ENCODE measurements at places on chromosomes 2 and 18.

- DNase-seq: no peak
Measured at GRCh38 chr2:218824004-218824403, 7.6 kb downstream of the PRKAG3 start.

DNA sequence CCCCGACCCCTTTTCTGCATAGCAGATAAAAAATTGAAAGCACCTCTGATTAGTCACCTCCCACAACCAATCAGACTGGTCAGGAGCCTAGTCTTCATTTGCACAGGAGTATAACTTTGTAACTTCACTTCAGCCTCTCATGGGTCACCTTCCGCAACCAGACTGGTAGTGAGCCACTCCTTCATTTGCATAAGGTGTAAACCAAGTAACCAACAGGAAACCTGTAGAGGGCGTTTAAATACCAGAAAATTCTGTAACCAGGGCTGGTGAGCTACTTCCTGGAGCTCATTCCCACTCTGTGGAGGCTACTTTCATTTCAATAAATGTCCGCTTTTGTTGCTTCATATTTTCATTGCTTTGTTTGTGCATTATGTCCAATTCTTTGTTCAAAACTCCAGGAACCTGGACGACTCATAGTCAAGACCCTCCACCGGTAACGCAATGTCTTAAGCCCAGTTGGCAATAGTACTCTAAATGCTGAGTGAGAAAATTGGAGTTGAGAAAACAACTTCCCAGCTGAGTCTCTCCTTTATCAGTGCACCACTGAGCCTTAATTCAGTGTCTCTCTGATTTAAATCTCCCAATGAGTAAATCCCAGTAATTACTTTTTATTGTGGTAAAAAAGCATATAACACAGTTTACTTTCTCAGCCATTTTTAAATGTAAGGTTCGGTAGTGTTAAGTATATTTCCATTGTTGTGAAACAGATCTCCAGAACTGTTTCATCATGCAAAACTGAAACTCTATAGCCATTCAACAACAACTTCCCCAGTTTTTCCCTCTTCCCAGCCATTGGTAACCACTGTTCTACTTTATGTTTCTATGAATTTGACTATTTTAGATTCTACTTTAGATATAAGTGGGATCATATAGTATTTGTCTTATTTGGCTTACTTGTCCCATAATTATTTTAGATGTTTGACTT, 392.7 kb upstream of the SLC8A1 start:
- no peak for DNase-seq

DNA sequence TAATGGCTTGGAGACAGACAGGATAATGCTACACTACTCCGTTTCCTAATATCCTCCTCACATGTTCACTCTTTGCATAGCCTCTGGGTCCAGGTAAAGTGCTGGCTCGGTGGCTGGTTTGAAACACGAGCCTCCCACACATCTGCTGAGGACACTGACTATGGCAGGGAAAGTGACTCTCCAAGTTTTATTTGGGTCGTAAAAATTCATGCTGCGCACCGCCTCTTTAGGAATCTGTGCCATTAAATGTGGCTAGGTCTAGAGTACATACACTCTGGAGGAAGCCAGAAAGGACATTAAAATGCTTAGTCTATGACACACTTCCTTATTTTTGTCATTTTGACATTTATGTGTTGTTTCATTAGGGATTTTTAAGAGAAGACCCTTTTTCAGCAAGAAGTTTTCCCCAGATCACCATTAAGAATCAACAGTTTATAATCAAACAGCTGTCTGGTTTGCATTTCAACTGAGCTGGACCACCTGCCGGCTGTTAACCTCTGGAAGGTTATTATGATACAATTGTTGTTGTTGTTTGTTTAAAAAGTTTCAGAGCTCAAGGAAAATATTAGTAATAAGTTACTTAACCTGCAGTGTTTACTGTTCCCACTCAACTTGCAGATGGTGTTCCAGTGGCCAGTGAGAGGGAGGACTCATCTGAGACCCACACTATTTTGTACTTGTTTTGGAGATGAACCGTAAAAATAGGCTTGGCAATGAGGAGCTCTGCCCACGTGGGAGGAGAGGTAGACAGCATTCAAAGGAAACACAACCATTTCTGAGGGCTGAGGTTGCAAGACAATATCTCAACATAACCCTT, 443.3 kb upstream of the MEIS1 start:
- no peak for DNase-seq

- DNase-seq: no peak
Measured at GRCh38 chr2:48454504-48454903, 75.5 kb upstream of the STON1 start.

Measured in activated T-helper 1 cell treated with anti-CD3 and anti-CD28 coated beads, Interleukin-2, amount 50 U/mL, for 16 hours (primary cell).